ENCODE measurements at places on chromosomes 11 and 22.

DNA sequence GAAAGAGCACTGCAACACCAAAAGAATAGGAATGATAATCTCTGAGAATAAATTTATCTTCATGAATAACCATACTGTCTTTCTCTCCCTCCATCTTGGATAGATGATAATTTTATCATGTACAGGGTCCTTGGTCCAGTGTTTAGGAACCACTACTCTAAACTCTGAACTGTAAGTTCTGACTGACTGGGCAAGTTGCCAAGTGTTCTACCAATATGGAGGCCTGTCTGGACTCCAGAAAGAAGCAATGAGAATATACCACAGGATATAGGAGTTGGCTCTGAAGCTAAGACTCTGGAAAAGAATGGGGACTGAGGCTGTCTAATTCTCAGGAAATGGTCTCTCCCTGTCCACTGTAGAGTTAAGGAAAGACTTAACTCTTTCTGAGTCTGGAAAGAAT, 1.5 kb downstream of the FHIP1B start:
- DNase-seq, result no peak

DNA sequence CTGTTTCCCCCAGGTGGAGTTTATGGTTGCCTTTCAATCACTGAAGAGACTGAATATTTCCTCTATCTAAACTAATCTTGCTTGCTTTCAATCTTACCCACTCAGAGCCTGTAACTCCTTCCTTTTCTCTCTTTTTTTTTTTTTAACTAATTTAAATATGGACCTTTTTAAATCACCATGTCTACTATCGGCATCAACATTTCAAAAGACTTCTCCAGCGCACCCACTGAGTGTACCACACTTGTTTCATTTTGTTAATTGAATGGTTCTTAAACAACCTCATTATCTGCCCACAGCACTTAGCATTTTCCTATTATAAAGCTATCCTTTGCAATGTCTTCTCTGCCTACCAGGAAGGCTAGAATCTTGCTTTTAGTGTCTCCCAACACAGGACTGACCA, 1212.5 kb downstream of the LRRC4C start:
- DNase-seq, result no peak

DNA sequence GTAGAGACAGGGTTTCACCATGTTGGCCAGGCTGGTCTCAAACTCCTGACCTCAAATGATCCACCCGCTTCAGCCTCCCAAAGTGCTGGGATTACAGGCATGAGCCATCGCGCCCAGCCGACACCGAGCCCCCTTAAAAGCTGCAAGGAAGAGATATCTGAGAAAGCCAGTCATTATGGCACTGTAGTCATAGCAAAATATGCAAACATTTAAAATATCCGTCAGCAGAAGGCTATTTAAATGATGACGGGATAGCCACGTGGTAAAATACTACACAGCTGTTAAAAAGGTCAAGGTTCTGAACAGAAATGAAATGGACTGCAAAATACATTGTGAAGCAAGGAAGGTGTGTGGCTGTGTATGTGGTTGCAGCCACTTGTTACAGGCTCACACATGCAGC, 6.4 kb upstream of the CCDC88B start:
- DNase-seq, result no peak

GRCh38 chr11:69304686-69305085, 10.7 kb downstream of the MYEOV start:
- DNase-seq, result no peak

- no peak for DNase-seq
These were observed 19.5 kb upstream of the TPH1 start for GRCh38 chr11:18065572-18065971.

DNA sequence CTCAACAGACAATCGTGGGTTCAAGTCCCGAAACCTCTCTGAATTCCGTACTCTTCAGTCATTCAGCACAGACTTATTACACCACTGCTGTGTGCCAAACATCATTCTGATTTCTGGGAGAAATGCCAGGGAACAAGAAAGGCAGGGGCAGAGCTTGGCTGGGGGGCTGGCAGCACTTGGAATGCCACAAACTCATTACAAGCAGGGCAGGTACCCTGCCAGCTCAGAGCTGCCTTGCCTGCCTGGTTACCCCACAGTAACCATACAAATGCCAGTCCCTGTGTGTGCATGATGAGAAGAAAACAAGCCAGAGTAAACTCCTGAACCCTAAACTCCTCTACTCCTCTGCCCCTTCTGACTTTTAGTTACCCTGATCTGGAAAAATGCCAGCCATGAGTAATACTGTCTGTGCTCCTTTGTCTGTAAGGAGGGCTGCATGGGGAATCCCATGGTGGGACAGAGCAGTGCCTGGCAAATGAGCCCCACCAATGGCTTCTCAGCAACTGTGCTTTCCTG, 6.9 kb upstream of the RAD9A start:
- DNase-seq, result no peak

DNA sequence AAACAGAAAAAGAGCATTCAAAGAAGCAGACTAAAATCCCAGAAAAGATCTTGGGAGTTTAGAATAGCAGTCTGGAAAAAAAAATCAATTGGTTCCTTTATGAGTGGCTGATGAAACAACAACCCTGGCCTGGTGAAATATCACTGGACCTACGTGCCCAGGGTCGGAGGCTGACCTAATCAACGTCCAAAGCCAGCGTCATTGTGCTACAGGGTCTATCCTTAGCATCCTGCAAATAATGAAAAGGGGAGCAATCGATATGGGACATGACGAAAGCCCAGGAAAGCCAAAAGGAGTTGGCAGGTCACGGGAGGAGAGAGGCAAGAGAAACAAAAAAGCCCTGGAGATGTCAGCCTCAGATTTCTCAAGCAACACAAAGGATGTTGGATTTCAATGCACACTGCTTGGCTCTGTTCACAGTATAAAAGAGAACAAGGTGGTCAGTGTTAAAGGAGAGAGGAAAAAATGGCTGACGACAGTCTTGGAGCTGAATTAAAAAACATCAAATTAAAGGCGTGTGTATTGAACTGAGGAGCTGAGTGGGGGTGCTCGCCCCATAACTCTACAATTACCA, 148.8 kb downstream of the BLID start:
- no peak for DNase-seq

- DNase-seq, result no peak
These were observed 828.0 kb downstream of the DLG2 start for GRCh38 chr11:84799112-84799511.

GRCh38 chr11:114847306-114847975, 169.1 kb downstream of the NXPE2 start:
- no peak for DNase-seq

GRCh38 chr11:3087373-3087772, 30.1 kb upstream of the CARS1 start:
- DNase-seq, result no peak

- no peak for DNase-seq
These were observed 262.3 kb upstream of the MTNR1B start for GRCh38 chr11:92707173-92707619.

DNA sequence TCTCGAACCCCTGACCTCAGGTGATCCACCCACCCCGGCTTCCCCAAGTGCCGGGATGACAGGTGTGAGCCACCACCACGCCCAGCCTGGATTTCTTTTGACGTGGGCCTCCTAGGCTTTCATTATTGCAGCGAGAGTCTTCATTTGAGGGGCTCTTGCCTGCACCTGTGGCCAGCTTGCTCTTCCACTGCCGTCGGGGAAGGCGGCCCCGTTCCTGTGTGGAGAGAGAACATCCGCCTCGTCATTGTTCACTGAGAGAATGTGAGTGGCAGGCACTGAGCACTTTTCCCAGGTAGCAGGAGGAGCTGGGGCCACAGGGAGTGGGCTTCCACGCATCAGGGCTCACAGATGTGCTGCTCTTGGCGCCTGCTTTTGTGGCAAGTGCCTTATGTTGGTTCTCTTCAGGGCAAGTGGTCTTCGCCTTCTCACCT, 365.0 kb downstream of the TBC1D22A start:
- DNase-seq, result no peak

DNA sequence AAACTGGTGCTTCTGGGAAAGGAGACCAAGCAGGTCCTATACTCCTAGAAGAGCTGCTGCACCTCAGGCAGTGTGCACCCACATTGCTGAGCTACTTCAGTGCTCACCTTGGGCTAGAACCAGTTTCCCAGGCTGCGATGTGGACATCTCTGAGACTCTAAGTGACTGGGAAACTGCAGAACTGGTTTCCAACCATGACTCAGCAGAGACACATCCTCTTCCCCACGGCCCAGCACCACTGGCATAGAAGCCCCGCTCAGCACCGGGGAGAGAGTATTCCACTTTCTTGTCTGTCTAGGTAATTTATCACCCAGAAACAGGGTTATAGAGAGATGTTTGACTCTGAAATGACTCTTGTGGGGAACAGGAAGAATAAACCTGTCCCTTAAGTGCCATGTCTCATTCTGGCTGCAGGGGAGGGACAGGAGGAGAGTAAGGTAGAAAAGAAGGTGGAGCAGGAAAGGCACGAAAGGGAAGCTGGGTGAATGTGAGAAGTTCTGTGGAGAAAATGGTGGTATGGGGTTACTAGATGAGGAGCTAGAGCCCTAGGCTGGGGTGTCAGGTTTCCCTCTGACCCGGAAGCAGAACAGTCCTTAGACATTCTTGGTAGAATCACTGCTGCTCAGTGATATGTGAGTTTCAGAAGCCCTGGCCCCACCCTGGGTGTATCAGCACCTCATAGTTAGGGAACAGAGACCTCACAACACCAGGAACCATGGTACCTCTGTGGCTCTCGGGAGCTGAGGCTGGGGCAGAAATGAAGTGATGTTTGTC, 340.4 kb upstream of the NCAM1 start:
- no peak for DNase-seq

DNA sequence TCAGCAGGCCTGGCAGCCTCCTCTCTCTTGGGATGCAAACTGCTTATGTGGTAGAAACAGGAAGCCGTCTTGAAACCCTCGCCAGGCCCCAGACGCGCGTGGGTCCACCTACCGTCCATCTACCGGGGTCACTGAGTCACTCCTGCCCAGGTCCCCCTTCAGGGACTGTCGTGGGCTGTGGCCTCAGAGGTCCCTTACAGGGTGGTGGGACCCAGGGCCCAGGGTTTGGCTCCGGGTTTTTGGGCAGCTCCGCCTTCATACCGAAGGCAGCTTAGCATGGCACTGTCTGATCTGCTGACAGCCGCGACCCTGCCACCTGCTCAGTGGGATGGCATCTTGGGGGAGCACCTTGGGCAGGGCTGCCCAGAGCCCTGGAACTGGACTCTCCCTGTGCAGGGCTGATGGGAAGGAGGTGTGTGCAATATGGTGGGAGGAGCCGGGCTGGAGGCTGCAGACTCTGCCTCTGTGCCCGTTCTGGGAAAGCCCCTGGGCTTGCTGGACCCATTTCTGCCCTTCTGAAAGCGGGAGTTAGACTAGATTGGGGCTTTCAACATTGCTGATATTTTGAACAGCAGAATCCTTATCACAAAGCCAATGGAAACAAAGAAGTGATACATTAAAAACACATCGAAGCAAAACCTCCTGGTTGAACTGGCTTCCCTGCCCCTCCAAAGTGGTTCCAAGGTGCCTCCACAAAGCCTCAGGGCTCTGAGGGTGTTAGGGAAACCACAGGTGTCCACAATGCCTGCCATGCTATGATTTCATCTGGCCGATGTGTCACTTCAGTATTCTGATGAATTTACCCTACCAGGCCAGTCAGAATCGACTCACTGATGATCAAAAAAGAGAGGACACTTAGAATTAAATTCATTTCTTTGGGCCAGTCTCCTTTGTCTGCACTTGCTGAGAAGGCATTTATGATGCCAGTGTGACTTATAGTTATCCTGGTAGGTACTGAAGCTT, 316.5 kb downstream of the KIRREL3 start:
- DNase-seq, result no peak

GRCh38 chr11:84543367-84544159, 1083.6 kb downstream of the DLG2 start:
- DNase-seq, result no peak

GRCh38 chr11:47108214-47108613, 68.5 kb downstream of the ARFGAP2 start:
- no peak for DNase-seq

- DNase-seq, result no peak
These were observed 382.2 kb upstream of the CADM1 start for GRCh38 chr11:115886422-115886733.

- DNase-seq, result no peak
These were observed 158.7 kb downstream of the ST3GAL4 start for GRCh38 chr11:126514061-126514693.

GRCh38 chr11:68042219-68043028, 3.6 kb downstream of the TCIRG1 start:
- no peak for DNase-seq

DNA sequence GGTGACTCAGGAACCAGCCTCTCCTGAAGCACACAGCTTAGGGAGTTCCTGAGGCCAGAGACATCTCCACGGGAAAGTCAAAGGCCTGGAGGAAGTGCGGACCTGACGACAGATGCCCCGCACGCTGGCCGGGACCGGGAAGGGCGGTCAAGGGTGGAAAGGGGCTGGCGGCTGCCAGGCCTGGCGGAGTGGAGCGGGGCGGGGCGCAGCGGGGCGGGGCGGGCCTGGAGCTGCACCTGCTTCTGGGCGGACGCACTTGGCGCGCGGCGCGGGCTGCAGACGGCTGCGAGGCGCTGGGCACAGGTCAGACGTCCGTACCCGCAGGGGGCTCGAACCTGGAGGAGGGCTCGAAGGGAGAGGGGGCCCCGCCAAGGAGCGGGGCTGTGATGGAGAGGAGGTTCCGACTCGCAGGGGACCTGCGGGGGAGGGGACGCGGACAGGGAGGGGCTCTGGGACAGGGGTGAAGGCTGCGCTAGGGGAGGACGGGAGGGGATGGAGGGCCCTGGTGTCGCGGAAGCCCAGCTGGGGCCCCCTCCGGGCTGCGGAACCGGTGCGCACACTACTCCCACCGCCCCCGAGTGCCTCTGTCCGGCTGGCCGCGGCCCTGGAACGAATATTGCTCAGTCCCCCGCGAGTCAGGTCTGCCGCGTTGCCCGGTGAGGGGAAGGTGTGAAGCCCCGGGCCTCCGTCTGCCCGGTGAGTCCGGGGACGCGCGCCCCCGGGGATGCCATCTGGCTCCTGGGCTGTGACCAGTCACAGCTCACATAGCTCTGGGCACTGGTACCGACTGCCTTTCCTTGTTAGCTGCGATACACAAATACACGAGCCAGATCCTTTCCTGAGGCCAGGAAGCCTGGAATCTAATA, at the start of gene TMEM45B:
TMEM45B (plus strand) TSS at position 253 of the 866 bp plus-strand sequence. CDS start 36,635 bp downstream, outside the sequence.
- no peak for DNase-seq

DNA sequence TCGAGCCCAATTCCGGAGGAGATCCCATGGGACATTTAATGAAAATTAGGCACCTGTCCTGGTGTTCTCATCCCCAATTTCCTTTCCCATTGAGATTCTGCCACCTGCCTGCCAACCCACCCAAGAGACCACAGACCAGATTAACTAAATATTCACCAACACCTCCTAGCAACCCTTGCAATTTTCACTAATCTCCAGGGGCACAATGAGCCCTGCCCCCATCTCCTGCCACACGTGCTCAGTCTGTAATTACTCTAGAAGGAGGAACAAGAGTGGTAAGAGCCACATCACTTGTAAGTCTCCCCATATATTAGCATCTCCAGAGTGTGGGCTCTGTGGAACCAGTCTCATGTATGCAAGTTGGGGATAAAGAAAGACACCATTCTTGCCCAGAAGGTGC, 38.0 kb downstream of the IL18BP start:
- DNase-seq, result no peak

DNA sequence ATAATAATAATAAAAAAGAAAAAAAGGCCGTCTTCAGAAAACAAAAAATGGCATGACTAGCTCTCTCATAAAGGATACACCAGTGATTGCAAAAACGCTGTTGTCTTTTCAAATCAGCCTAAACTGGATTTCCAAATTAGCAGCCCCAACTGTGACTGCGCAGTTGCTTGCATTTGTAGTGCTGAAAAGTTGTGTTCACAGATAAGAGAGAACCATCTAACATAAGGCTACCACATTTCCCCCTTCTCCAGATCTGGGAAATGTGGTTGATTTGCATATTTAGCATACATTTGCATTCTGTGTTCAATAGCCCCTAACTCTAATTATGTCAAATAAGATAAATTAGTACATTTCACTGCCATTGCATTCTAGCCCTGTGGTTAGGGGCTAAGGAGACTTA, 650.7 kb downstream of the OPCML start:
- no peak for DNase-seq
